CD4-positive, alpha-beta T cell (primary cell): ENCODE measurements at places on chromosomes 7 and 10. TPM values are rescaled to one million over a fixed set of nuclear protein-coding genes. Genes with fewer than 3 reads are reported as not detected.

GRCh38 chr7:12896316-12896715 is 208.9 kb downstream of the ARL4A start:
- H3K27me3 ChIP-seq = no peaks in the 10 kb centered on the region
- no peak overlapping the region for H3K27ac ChIP-seq
- H3K4me3 ChIP-seq = no peak overlapping the region
- DNase-seq = no peak
- H3K4me1 ChIP-seq = no peaks in the 10 kb centered on the region

GRCh38 chr10:13272164-13272571 is 27.7 kb downstream of the PHYH start:
- no peaks in the 10 kb centered on the region for H3K36me3 ChIP-seq
- peaks cover 7% of the 10 kb centered on the region for H3K4me1 ChIP-seq
- H3K4me3 ChIP-seq = no peak overlapping the region

GRCh38 chr10:114179148-114179547 is at the start of gene TDRD1:
TSS of gene TDRD1 (plus strand) at chr10:114179353. CDS start at chr10:114187832, 8,479 bp downstream.
- no peak for DNase-seq
- H3K4me1 ChIP-seq = peaks cover 3% of the 10 kb centered on the region
- no peak within 1 kb of the TSS for H3K27ac ChIP-seq
- no peaks in the 10 kb centered on the region for H3K27me3 ChIP-seq
- no peak within 1 kb of the TSS for H3K4me3 ChIP-seq
- no peaks in the 10 kb centered on the region for H3K36me3 ChIP-seq

GRCh38 chr7:86908948-86909347 is 150.5 kb downstream of the ELAPOR2 start:
- H3K4me3 ChIP-seq = no peak overlapping the region
- no peaks in the 10 kb centered on the region for H3K27me3 ChIP-seq
- H3K4me1 ChIP-seq = no peaks in the 10 kb centered on the region
- DNase-seq = no peak
- no peak overlapping the region for H3K27ac ChIP-seq
- H3K36me3 ChIP-seq = no peaks in the 10 kb centered on the region

IGFBP1 gene
- total RNA-seq = not detected

GRCh38 chr10:32111585-32111984 is 55.4 kb upstream of the KIF5B start:
- H3K36me3 ChIP-seq = no peaks in the 10 kb centered on the region
- H3K4me3 ChIP-seq = no peak overlapping the region
- no peaks in the 10 kb centered on the region for H3K27me3 ChIP-seq
- no peaks in the 10 kb centered on the region for H3K4me1 ChIP-seq

DNA sequence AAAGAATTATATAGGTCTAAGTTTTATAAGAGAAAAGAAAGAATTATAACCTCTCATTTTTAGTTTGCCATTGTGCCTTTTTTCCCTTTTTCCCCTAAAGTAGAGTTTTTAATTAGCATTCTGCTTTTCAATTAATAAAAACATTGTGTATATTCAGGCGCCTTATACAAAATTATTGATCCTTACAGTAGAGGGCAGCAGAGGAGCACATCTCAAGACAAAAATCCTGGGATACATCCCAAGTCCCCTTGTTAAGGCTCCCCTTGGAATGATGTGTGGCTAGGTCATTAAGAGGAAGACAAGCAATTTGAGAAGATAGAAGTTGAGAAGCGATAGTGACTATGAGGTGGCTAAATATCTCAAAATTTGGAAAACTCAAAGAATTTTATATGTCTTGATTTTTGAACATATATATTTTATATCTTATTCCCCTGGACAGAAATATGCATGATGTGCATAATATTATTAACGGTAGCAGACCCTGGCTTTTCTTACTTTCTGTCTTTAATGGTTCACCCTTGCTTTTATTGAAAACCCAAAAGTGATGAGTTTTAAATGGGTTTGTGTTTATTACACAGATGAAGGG is 19.1 kb upstream of the TPK1 start:
- DNase-seq = no peak
- H3K4me3 ChIP-seq = no peak overlapping the region
- H3K4me1 ChIP-seq = no peaks in the 10 kb centered on the region
- no peaks in the 10 kb centered on the region for H3K27me3 ChIP-seq
- no peak overlapping the region for H3K27ac ChIP-seq

- H3K4me1 ChIP-seq = no peaks in the 10 kb centered on the region
- no peak for DNase-seq
- H3K27ac ChIP-seq = no peak overlapping the region
- no peaks in the 10 kb centered on the region for H3K36me3 ChIP-seq
- no peak overlapping the region for H3K4me3 ChIP-seq
Measured at GRCh38 chr10:124886195-124886594, 55.7 kb upstream of the ZRANB1 start.

DNA sequence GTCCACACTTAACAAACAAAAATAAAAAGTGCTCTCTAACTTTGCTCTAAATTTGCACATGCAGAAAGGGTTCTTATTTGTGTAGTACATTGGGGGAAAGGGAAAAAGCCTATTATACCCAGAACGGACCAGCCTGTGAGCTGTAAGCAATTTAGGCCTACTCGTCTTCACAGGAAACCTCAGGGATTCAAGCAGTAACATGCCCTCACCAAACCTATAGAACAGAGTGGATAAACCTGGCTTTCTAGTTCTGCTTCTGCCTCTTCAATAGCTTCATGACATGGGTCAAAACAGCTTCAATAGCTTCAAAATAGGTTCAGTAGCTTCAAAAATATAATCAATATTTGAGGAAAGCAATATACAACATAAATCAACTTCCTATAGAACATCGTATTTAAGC is 163.7 kb downstream of the ARL4A start:
- H3K36me3 ChIP-seq = no peaks in the 10 kb centered on the region
- H3K27ac ChIP-seq = no peak overlapping the region
- DNase-seq = no peak
- no peaks in the 10 kb centered on the region for H3K27me3 ChIP-seq
- no peaks in the 10 kb centered on the region for H3K4me1 ChIP-seq

DNA sequence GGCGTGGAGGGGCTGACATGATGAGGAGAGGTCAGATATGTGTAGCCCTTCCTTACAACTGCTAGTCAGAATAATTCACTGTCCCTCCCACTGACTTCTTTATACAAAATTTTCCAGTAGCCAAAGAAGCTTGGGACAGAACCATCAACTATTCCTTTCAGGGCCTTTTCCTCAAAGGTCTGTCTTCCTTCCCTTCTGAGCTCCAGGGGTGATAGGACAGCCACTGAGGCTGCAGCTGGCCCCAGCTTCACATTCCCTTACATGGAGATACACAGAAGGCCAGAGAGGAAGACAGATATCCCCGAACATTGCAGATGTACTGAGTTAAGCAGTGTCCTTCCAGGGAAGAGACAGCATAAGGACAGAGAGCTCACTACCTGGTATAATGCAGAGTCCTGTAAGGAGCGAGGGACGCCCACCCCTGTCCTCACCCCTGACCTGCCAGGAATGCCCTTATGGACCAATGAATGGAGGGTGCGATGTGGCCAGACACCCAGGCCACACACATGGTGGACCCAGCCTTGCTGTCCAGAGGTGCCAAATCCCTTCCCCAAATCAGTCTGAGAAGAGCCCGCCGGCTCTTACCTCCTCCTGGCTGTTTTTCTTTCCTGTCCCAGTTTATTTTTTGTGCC is 754.7 kb downstream of the GRID1 start:
- no peaks in the 10 kb centered on the region for H3K36me3 ChIP-seq
- no peak overlapping the region for H3K27ac ChIP-seq
- DNase-seq = no peak
- peaks cover 50% of the 10 kb centered on the region for H3K4me1 ChIP-seq
- no peaks in the 10 kb centered on the region for H3K27me3 ChIP-seq

SLC26A5 gene
- not detected for total RNA-seq

GRCh38 chr10:27534161-27534700 is 30.1 kb downstream of the RAB18 start:
- H3K36me3 ChIP-seq = peaks cover 51% of the 10 kb centered on the region
- H3K4me1 ChIP-seq = no peaks in the 10 kb centered on the region
- H3K27me3 ChIP-seq = no peaks in the 10 kb centered on the region
- H3K27ac ChIP-seq = no peak overlapping the region

HYAL4 gene
- not detected for total RNA-seq
